ENCODE measurements at places on chromosomes 16 and 17.

GRCh38 chr17:65756760-65757159 lies 195.3 kb upstream of the AXIN2 start:
- no peak overlapping the region for H3K27ac ChIP-seq
- H3K4me3 ChIP-seq, result no peak overlapping the region

- H3K4me1 ChIP-seq, result no peaks in the 10 kb centered on the region
- H3K27ac ChIP-seq, result no peak overlapping the region
- no peak overlapping the region for H3K4me3 ChIP-seq
- no peak for DNase-seq
- H3K27me3 ChIP-seq, result no peaks in the 10 kb centered on the region
Observed at GRCh38 chr16:75351183-75351582, 82.1 kb downstream of the CFDP1 start.

DNA sequence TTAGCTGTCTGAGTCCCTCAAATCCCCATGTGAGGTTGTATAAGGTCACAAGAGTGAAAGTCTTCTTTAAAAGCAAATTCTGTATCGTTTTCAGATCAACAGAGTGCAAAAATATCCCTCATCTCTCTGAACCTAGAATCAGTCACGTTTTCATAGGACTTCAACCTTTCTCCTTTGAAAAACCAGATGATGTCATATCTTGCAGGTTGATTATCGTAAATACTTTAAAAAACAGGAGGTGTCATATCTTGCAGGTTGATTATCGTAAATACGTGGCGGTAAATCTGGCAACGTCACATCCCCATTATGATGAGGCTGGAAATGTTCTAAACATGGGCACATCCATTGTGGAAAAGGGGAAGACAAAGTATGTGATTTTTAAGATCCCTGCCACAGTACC lies 25.9 kb downstream of the BCO1 start:
- H3K27ac ChIP-seq, result no peak overlapping the region
- no peak overlapping the region for H3K4me3 ChIP-seq
- DNase-seq, result no peak

DNA sequence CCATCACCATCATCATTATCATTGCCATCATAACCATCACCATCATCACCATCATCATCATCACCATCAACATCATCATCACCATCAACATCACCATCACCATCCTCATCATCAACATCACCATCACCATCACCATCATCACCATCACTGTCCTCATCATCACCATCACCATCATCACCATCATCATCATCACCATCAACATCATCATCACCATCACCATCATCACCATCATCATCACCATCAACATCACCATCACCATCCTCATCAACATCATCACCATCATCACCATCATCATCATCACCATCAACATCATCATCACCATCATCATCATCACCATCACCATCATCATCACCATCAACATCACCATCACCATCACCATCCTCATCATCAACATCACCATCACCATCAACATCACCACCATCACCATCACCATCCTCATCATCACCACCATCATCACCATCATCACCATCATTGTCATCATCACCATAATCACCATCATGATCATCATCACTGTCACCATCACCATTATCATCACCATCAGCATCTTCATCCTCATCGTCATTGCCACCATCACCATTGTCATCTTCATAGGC lies 23.9 kb downstream of the COX4I1 start:
- no peaks in the 10 kb centered on the region for H3K27me3 ChIP-seq
- no peak for DNase-seq
- H3K4me1 ChIP-seq, result no peaks in the 10 kb centered on the region
- no peaks in the 10 kb centered on the region for H3K36me3 ChIP-seq

DNA sequence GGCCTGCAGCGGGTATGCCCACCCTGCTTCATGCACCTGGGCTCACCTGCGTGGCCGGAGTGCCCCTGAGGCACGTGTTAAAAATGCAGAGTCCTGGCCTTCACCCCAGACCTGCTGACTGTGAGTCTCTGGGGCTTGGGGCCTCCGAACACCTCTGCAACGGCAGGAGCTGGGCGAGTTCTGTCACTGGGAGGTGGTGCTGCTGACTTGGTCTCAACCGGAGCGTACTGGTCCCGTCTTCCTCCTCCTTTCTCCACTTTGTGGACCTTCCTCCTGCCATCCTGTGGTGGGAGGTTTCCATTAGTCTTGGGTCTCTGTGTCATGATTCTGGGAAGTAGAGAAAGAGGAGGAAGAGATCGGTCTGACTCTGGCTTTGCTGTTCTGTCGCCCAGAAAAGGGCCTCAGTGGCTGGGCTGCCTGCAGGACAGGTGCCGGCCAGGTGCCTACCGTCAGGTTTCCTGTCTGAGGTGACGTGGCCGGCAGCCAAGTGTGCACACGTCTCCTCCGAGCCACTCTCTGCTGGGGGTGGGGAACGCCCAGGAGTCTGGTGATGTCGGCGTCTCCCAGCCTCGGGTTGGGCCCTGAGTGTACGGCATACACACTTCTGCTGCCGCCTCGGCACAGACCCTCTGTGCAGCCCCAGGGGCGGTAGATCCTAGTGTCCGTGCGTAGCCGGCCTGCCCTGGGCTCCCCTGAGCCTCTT lies 6.9 kb downstream of the TSC2 start:
- no peak overlapping the region for H3K4me3 ChIP-seq
- no peak for DNase-seq
- H3K27me3 ChIP-seq, result no peaks in the 10 kb centered on the region
- H3K4me1 ChIP-seq, result no peaks in the 10 kb centered on the region
- peaks cover 6% of the 10 kb centered on the region for H3K36me3 ChIP-seq

- H3K4me3 ChIP-seq, result no peak overlapping the region
- no peak for DNase-seq
- no peaks in the 10 kb centered on the region for H3K27me3 ChIP-seq
- H3K36me3 ChIP-seq, result no peaks in the 10 kb centered on the region
- no peak overlapping the region for H3K27ac ChIP-seq
Observed at GRCh38 chr16:27239906-27240655, 28.5 kb downstream of the NSMCE1 start.

- H3K4me1 ChIP-seq, result no peaks in the 10 kb centered on the region
- H3K27me3 ChIP-seq, result no peaks in the 10 kb centered on the region
- DNase-seq, result no peak
- H3K27ac ChIP-seq, result no peak overlapping the region
- no peaks in the 10 kb centered on the region for H3K36me3 ChIP-seq
Observed at GRCh38 chr16:53529513-53529912, 26.5 kb upstream of the AKTIP start.

GRCh38 chr17:6627019-6627418 lies 13.5 kb downstream of the KIAA0753 start:
- no peaks in the 10 kb centered on the region for H3K27me3 ChIP-seq
- no peak overlapping the region for H3K4me3 ChIP-seq

GRCh38 chr16:65740711-65741110 lies 618.8 kb upstream of the CDH11 start:
- H3K27me3 ChIP-seq, result no peaks in the 10 kb centered on the region
- no peak overlapping the region for H3K27ac ChIP-seq
- no peak for DNase-seq
- no peak overlapping the region for H3K4me3 ChIP-seq
- no peaks in the 10 kb centered on the region for H3K4me1 ChIP-seq
- H3K36me3 ChIP-seq, result no peaks in the 10 kb centered on the region

GRCh38 chr17:7841915-7842379 lies 7.9 kb downstream of the KDM6B start:
- H3K27me3 ChIP-seq, result peaks cover 25% of the 10 kb centered on the region
- H3K27ac ChIP-seq, result no peak overlapping the region
- DNase-seq, result no peak
- H3K36me3 ChIP-seq, result no peaks in the 10 kb centered on the region

- H3K27me3 ChIP-seq, result no peaks in the 10 kb centered on the region
- no peak overlapping the region for H3K4me3 ChIP-seq
- no peaks in the 10 kb centered on the region for H3K4me1 ChIP-seq
- H3K36me3 ChIP-seq, result no peaks in the 10 kb centered on the region
Observed at GRCh38 chr17:77555741-77556291, 402.7 kb upstream of the TNRC6C start.

GRCh38 chr17:13538841-13539411 lies 62.8 kb downstream of the HS3ST3A1 start:
- H3K4me3 ChIP-seq, result no peak overlapping the region
- no peak overlapping the region for H3K27ac ChIP-seq
- DNase-seq, result no peak
- no peaks in the 10 kb centered on the region for H3K27me3 ChIP-seq
- H3K4me1 ChIP-seq, result no peaks in the 10 kb centered on the region

DNA sequence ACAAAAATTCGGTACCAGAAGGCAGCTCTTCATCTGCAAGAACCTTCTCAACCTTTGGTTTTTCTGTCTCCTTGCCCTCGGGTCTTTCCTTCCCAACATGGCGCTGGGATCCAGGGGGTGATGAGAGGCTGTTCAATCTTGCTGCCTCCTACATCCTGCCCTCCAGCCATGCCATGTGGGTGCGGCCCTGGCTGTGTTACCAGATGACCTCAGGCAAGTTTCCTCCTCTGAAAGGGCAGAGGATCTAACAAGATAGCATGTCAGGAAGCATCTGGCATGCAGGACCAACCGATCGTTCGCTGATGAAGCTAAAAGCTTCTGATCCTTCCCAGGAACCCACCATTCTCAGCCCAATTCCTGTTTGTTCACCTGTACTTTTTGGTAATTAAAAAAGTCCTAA lies 36.8 kb upstream of the BCAR1 start:
- no peaks in the 10 kb centered on the region for H3K4me1 ChIP-seq
- H3K27ac ChIP-seq, result no peak overlapping the region
- H3K36me3 ChIP-seq, result no peaks in the 10 kb centered on the region
- no peak overlapping the region for H3K4me3 ChIP-seq
- H3K27me3 ChIP-seq, result no peaks in the 10 kb centered on the region
- no peak for DNase-seq

DNA sequence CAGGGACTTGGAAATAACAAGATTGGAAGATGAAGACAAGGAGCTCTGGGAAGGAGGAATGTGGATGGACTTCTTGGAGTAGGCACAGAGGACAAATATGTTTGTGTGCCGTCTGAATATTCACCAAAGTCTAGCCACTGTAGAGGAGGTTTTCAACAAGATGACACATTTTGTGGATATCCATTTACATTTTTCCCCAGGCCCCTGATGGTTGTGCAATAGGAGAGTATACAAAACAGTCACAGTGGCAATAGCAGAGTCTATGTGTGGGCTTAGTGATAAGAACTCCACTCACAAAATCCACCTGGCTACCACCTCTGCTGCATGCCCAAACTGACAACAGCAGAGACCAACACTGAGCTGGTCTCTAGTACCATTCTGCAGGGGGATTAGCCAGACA lies 32.6 kb upstream of the RPL38 start:
- no peaks in the 10 kb centered on the region for H3K4me1 ChIP-seq
- DNase-seq, result no peak
- H3K27me3 ChIP-seq, result no peaks in the 10 kb centered on the region
- no peak overlapping the region for H3K4me3 ChIP-seq
- H3K36me3 ChIP-seq, result no peaks in the 10 kb centered on the region

DNA sequence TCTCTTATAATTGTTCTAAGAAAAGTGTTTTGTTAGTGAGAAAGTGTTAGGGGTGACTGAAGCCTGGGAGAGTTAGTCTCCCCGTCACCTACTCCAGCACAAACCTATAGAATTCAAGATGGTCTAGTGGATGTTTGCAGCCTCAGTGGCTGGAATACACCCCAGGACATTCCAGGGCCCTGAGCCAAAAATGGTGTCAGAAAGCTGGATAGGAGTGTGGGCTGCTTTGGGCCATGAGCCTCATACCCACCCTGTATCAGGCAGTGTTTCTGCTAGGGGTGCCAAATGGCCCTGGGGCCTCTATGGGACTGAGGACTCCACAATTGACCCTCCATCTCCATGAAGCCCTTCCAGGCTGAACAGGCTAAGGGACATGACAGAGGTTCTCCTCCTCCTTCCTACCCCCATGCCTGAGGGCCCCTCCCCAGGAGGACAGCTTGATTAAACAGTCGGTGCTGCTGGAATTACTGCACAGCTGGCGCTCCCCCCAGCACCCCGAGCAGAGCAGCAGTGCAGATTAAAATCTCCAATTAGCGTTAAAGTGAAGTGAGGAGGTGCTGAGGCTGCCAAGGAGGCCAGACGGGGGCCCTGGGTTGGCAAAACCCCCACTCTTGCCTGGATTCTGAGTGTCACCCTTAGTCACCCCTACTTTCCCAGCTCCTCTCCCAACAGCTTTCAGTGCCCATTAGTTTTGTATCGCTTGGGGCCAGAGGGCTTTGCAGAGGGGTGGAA lies 59.1 kb downstream of the NEUROD2 start:
- peaks cover 3% of the 10 kb centered on the region for H3K36me3 ChIP-seq
- no peak overlapping the region for H3K4me3 ChIP-seq
- H3K27me3 ChIP-seq, result no peaks in the 10 kb centered on the region
- H3K27ac ChIP-seq, result no peak overlapping the region

- peaks cover under 1% of the 10 kb centered on the region for H3K4me1 ChIP-seq
- H3K27ac ChIP-seq, result no peak overlapping the region
- H3K27me3 ChIP-seq, result no peaks in the 10 kb centered on the region
Observed at GRCh38 chr17:80018917-80019651, 16.6 kb downstream of the TBC1D16 start.

DNA sequence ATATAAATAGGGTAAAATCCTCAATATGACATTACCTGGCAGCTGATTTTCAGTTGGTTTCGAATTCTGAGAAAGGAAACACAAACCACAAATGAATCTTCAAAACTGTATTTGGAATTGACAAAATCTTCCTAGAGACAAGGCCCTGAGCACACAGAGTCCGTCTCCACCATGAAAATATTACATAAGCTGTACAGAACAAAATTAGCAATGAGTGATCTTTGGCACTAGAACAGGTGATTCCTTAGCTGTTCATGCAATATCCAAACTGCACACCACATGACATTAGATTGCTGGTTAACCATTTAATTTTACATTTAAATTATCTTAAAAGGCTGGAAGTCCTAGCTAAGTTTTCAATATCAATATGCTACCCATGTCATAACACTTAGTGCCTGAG lies 31.7 kb downstream of the GJC1 start:
- H3K4me1 ChIP-seq, result 0 out of 2 replicates have a peak, but pooled peaks cover 3% of the 10 kb centered on the region
- no peaks in the 10 kb centered on the region for H3K36me3 ChIP-seq
- no peak overlapping the region for H3K27ac ChIP-seq
- DNase-seq, result no peak

DNA sequence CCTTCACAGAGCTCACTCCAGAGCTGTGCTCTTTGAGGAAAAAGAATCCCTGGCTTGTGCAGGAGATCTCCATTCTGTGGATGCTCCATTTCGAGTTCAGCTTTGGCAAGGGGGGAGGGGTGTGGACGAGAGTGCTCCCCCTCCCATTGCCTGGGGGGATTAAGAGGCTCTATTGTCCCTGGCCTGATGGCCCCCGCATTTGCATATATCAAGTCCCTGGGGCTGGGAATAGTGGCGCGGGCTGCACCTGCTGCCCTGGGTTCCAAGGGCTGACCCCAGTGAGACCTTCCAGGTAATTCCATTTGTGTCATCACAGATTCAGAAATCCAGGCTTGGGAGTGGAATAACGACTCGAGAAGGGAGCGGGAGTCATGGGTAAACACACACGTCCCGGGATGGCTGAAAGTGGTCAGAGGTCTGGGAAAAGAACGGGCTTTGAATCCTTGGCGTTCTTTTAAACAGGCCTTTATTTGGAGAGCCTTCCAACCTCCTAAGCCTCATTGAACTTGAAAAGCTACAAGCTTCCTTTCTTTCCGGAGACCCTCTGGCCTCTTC lies 479.3 kb downstream of the HS3ST3B1 start:
- peaks cover 4% of the 10 kb centered on the region for H3K36me3 ChIP-seq
- no peak overlapping the region for H3K27ac ChIP-seq
- DNase-seq, result no peak
